ENCODE measurements at places on chromosomes 16 and 17.
A peak's percentile ranks its signal among the peaks of the same experiment; 100 is the strongest.

DNA sequence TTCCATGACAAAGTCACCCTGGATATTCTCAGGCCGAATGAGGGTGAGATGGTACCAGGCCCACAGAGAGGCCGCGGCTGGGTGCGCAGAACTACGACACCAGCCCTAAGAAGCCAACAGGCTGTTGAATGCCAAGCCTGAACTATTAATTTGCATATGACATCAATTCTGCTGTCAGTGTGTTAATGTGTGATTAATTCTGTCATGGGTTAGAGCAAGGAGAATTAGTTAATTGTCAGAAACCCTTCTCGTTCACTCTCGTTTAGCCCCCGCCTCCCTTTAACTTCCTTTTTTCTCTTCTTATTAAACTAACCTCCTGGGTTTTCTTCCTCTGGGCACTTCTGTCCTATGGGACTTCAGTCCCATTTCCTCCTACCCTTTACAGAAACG, 123.4 kb downstream of the ZFHX3 start:
- DNase-seq: no peak

- no peak for DNase-seq
Observed at GRCh38 chr17:47719411-47720152, 13.5 kb upstream of the TBX21 start.

GRCh38 chr17:57508671-57509070, 236.4 kb downstream of the CCDC182 start:
- DNase-seq: no peak

- DNase-seq: no peak
Observed at GRCh38 chr16:81739503-81739902, 39.6 kb upstream of the PLCG2 start.

- no peak for DNase-seq
Observed at GRCh38 chr17:56737421-56738161, 96.1 kb downstream of the C17orf67 start.

DNA sequence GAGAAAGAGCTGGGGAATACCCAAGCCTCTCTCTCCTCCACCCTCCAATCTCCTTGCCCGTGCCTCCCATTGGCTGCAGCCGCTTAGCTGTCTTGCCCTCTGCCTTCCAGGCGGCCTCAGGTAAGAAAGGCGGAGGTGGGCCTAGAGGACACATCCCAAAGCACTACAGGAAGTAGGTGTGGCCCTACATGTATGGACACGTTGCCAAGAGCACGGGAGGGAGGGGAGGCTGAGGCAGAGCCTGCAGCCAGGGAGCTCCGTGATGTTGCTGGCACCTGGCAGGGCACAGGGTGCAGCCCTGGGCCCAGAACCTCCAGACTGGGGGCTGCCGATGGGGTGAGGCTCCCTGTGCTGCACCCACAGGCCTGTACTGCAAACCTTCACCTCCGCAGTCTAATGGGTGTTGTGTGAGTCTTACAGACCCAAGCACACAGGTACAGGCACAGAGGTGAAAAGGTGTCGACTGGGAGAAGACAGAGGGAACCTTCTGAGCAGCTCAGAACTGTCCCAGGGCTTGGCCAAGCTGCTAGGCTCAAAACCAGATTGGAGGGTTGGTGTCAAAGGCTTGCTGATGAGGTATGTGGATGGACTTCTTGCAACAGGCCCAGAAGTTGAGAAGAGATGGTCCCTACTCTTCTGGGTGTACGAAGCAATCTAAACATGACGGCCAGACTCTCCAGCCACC, 23.5 kb upstream of the FOXK2 start:
- DNase-seq: no peak

DNA sequence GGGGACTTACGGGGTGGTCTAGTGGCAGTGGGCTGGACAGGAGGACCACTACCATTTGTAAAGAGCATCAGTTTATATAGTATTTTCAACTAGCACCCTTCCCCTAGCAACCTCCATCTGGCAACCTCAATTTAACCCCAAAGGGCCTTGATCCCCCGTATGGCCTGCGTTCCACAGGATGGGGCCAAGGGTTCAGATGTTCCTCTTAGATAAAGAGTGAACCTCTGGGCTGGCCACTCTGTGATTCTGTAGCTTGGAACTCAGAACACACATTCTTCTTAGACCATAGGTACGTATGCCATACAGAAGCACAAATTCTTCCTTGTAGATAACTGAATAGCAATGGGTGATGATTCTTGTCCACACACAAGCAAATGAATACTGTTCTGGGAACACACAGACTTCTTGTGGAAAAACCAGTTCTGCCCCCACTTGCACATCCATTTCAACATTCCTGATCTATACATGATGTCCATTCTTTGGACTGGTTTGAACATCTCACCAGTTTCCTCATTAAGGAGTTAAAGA, 1.9 kb upstream of the GGA2 start:
- DNase-seq: no peak

DNA sequence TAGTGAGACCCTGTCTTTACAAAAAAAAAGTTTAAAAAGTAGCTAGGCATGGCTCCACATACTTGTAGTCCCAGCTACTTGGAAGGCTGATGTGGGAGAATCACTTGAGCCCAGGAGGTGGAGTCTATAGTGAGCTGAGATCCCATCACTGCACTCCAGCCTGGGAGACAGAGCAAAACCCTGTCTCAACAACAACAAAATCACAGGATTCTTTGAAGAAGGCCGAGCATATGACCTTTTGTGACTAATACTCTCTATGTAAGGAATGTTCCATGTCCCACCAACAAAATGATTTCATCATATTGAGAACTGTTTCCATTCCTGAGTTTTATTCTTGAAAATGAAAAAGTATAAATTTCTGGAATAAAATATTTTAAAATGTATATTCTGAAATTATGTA, 58.9 kb upstream of the EFCAB3 start:
- DNase-seq: no peak

- peak; percentile 20 for DNase-seq
Observed at GRCh38 chr17:47776330-47777197, 43.5 kb downstream of the TBX21 start.

- DNase-seq: no peak
Observed at GRCh38 chr17:70552230-70552981, 383.1 kb downstream of the KCNJ2 start.

DNA sequence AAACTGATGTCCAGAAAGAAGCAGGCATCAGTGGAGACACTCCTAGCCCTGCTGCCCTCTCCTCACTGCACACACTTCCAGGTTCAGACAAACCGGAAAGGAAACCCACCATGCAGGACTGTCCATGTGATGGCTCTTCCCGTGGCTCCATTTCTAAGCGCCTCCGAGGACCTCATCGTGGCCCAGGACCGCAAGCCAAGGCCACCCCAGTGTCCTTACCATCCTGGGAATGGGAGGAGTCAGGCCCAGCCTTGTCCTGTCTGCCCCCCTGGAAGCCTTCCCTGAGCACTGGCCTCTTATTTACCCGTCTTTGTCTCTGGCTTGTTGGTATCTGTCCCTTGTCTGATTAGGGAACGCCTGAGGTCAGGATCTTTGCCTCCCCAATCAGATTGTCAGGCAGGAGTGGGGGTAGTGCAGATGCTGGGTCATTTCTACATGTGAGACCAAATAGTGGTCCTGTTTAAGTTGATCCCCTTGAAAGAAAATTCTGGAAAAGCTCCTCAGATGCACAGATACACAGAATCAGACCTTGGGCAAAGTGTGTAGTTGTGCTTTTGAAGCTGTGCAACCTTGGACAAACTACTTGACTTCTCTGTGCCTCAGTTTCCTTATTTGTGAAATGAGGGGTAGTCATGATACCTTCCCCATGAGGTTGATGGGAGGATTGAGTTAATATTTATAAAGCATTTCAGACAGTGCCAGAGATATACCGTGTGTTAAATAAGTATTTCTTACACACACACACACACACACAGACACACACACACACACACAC, 744 bp downstream of the TAC4 start:
- DNase-seq: no peak

Data from neural crest cell (in vitro differentiated cells).